ENCODE measurements at places on chromosomes 16 and 17.

DNA sequence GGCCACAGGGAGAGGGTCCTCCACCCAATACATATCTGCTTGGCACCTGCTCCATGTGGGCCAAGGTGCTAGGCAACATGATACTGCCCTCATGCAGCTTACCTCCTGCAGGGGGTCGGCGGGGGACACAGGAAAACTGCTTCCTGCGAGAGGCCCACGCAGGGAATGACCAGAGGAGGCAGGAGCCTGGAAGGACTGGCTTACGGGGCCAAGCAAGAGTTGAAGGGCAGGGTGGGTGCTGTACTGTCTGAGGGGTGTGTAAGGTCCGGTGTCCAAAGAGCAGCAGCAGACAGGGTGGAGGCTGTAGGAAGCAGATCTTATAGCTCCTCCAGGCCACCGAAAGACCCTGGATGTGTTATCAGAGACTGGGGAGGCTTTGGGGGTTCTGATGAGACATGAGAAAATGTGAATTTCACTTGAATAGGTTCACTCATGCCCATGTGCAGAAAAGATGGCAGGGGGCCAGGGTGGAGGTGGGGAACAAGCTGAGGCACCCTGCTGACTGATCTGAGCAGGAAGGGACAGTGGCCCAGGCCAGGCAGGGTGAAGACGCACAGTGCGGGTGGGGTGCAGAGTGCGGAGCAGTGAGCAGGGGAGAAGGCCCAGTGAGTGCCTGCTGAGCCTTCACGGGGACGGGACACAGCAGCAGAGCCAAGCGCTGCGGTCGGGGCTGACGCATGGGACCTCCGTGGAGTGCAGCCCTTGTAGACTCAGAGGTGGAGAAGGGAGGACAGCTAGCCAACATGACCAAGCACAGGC is 8.3 kb downstream of the FLCN start:
- peak; percentile 36 for DNase-seq

- no peak for DNase-seq
These were observed 8.3 kb downstream of the ABAT start for GRCh38 chr16:8682551-8683259.

DNA sequence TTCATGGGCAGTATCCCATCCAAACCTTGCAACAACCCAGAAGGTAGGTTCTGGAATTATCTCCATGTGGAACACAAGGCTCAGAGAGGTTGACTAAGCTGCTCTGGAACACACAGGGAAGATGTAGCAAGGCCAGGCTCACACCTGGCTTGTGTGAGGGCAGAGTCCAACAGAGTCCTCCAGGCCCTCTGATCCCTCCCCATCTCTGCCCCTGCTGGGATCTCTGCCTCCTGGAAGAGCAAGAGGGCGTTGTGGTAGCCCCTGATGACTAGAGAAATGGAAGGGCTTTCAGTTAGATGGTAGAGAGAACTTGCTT is 7.0 kb upstream of the PPP1R1B start:
- no peak for DNase-seq

DNA sequence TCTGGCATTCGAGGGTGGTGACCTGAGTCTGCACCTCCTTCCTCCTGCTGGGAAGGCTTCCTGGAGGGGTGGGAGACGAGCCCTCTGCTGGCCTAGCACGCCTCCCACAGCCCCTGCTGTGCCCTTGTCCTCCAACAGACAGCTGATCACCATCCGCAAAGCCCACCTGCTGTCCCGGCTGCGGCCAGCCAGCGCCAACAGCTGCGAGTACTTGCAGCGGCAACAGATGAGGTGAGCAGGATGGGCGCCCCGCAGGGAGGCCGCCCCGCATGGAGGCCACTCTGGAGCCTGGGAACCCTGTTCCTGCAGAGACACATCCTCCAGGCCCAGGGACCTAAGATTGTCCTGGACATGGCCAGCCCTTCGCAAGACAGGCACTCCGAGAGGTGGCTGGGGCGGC is 21.6 kb downstream of the UBALD1 start:
- peak; percentile 92 for DNase-seq

- no peak for DNase-seq
These were observed 21.5 kb downstream of the UBE2G1 start for GRCh38 chr17:4344926-4345325.

DNA sequence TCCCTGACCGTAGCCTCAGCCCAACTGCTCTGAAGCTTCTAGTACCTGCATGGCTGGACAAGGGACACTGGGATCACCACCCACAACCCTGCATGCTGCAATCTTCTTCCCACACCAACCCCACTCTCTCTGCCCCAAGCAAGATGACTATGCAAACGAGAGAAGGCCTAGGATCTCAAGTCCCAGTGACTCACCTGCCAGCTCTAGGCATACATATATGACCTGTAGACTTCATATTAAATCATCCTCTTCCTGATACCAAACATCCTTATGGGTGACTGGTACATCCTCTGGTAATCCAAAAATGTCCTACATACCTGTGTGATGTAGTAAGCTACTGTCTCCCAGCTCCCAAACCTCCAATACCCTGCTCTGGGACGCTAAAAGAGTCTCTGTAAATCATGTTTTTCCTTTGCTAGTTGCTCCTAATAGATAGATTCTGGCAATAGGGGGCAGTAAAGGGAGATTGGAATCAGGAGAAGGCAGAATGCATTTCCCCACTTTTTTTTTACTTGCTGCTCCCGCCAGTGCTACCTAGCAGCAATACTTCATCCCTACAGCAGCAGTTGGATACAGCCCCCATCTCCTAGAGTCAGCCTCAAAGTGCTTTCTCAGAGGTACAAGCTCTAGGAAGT is 43.4 kb upstream of the SOX9 start:
- no peak for DNase-seq
